Spinal cord (tissue), 10 donors: ENCODE measurements at places on chromosomes 7 and 10.

DNA sequence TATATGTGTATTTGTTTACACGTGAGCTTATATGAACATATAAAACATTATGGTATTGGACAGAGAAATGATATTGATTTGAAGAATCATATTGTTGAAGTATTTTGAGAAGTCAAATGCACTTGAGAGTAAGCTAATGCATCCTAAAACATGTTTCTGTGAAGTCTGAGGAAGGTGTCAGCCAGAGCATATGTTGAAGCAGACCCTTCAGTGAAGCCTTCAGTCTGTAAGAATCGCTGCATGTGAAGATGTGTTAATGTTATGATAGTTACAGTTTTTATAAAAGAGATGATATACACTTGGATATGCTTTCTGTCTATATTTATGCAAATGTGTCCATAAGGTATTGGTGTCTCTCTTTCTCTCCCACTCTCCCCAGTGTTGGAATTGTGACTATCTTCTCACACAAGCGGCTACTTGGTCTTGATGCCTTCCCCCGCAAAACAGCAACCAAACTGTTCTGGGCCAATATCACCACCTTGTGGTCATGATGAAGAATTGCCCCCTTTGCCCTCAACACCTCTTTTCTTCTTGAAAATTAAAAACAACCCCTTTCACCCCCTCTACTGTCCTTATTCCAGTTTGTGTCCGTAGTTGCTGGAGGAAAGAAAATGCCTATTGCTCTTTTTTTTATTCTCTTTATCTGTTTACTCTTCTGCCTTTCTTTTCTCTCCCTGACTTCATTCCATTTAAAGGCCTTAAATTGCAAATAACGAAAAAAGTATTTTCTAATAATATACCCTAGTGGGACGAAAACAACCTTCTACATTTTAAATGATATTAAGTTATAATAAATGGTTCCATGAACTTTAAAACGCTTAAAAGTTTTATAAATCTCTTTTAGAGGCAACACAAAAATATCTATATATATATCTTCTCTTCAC is 64.9 kb downstream of the IKZF1 start:
- DNase-seq: no peak

GRCh38 chr7:82507976-82508677 is 64.5 kb upstream of the CACNA2D1 start:
- DNase-seq: no peak

DNA sequence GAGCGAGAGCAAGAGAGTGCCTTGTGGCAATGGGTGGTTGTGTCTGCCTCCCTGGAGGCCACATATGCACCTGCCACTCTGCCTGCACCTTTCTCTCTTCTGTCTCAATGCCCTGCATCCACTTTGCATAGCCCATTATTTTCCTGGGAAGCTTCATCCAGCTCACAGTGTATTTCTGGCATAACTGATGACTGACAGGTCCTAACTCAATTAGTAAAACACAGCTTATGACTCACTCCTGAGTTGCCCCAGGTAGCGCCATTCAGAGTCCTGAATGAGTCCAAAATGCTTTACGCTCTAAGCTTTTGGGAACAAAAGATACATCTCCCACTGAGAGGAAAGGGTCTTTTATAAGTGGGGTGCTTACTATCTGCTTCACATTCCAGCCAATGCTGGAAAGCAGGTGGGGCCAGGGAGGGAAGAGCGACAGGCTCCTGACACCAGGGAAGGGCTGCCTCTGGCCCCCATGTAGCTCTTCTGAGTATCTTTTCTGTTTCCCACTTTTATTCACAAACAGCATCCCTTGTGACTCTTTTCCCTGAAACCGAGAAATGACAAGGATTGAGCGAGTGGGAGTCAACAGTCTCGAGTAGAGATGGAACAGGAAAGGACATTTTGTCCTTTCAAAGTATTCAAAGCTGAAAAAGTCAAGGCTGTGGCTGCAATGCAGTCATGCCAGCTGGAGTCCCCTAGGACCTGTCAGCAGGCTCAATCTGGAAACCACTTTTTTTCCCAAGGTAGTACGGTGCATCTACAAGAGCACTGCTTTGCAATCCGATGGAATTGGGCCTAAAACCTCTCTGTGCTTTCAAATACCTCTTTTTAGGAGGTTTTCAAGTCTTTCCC is 479.3 kb upstream of the PODXL start:
- DNase-seq: no peak

DNA sequence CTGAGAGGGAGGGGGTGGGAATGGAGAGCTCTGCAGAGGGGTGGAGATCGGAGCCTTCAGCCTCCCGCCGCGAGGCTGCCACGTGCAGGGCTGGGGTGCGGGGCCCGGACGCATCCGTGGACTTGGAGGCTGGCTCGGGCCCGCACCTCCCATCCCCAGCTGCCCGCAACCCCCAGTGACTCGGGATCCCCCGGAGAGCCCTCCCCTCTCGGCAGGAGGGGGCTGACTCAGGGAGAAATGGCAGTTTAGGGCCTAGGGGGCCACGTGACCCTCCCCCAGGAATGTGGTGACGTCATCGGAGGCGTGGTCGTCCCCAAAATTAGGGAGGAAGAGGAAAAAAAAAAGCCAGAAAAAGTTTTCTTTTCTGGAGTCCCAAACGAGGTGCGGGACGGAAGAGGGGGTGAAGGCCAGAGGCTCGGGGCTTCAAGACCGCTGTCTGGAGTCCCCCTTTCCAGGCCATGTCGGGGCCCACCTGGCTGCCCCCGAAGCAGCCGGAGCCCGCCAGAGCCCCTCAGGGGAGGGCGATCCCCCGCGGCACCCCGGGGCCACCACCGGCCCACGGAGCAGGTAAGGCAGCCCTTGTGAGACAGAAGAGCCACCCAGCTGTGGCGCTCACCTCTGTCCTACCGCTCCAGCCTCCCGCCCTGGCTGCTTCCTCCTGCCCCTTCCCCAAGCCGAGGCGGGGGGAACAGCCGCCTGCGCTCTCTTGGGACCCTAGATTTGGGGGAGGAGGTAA is at the start of gene TRIP6:
Gene TRIP6 (plus strand): TSS at position 348 of the 736 bp plus-strand sequence. CDS start 111 bp downstream, at position 459.
- peak; percentile 75 for DNase-seq

GRCh38 chr7:94183289-94183749 is 179.2 kb upstream of the BET1 start:
- DNase-seq: no peak

DNA sequence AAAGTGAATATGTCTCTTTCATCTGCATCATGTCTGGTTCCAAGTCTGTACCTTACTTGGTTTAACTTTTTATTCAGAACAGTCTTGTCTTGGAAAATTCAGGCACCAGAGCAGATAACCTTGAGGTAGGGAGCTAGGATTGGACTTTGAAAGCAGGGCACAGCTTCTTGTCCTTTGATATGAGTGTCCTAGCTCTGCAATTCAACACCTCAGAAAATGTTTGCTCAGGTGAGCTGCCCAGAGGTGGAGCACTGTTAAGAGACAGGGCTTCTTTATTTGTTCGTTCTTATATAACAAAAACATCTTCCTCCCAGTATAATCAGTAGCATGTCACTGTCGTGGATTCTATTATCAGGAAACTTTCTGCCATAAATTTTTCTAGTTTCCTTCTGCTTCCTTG is 118.3 kb downstream of the LRRC4 start:
- no peak for DNase-seq

GRCh38 chr7:71267734-71268469 is 136.0 kb downstream of the GALNT17 start:
- DNase-seq: no peak

GRCh38 chr10:125368146-125368545 is 207.8 kb upstream of the CTBP2 start:
- DNase-seq: no peak

GRCh38 chr7:46126675-46127300 is 205.7 kb upstream of the IGFBP3 start:
- DNase-seq: no peak

DNA sequence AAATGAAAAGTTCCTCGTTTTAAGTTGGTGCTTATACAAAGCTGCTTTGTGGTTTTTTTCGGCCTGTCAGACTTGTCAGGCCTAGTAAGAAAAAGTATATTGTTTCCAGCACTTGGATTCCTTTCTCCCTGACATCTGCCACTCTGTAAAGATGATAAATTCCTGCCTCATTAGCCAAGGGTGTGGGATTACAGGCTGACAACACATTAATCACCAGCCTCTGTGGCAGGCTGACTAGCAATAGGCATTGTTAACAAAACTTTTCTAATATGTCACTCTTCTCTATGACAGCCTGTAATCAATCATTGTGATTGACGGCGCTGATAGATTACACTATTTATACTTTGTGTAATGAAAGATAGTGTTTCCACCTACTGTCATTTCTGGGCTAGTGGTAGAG is 682.5 kb downstream of the LRMDA start:
- DNase-seq: peak; percentile 54

GRCh38 chr10:28604567-28605536 is 71.9 kb downstream of the WAC start:
- no peak for DNase-seq

- no peak for DNase-seq
Observed at GRCh38 chr10:112098682-112099081, 84.9 kb downstream of the GPAM start.

GRCh38 chr10:4067931-4068561 is 283.0 kb upstream of the KLF6 start:
- DNase-seq: no peak

DNA sequence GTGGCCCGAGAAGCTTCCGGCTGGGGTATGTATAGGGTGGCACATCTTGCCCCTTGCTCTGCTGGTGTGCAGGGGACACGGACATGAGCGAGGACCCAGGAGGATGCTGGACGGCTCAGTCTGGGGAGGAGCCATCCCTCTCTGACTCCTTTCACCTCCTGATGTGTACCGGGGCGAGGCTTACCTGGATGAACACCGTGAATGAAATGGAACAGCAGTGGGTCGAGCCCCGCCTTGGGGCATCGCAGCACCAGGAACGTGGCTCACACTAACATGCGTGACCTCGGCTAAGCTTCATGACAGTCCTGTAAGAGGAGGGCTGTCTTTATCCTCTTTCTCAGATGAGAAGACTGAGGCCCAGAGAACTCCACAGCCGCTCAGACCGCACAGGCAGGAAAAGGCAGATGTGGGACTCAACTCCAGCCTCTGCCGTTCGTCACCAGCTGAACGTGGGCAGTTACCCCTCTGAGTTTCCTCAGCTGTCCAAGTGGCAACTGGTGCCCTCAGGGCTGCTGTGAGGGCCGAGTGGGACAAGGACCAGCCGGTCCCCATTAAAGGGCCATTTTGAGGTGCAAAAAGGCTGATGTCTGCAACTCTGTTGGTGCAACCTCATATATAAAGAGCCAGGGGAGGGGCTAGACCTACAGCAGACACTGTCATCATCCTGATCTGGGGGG is 54.5 kb downstream of the INSIG1 start:
- no peak for DNase-seq

DNA sequence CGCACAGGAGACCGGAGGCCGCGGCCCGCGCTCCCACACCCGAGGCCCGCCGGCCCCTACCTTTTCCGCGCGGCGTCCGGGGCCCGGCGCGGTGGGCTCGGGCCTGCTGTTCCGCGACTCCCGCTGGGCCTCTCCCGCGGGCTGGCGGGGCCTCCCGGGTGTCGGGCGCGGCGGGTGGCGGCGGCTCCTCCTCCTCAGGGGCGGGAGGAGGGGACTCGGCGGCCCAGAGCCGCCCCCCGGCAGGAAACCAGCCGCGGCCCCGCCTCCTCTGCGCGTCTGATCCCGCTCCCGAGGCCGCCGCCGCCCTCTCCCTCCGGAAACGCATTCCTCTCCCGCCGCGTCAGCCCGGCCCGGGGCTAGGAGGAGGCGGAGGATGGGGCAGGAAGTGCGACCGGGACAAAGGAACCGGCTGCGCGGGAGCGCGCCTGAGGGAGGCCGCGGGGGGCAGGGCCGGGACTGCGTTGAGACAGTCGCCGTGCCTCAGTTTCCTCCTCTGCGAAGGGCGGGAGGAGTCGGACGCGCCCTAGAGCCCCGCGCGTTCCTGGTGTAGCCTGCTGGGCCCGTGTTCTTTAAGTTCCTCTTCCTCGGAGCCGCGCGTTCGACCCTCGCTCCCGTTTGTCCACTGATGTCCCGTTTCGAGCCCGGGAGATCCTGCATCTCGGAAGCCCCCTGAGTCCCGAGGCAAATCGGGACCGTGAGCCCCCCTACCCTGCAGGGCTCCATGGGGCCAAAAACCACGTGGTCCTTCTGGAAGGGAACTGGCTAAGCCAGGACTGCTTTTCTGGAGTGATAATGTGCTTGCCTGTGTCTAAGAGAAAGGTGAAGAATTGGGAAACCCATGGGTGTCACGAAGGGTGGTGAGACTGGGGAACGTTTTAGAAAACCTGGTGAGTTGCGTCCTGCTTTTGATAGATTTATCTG is at the start of gene ITGB1:
Gene ITGB1 (minus strand): TSS at position 146 of the 921 bp plus-strand sequence. CDS start 22,672 bp downstream, outside the sequence.
- peak; percentile 98 for DNase-seq

DNA sequence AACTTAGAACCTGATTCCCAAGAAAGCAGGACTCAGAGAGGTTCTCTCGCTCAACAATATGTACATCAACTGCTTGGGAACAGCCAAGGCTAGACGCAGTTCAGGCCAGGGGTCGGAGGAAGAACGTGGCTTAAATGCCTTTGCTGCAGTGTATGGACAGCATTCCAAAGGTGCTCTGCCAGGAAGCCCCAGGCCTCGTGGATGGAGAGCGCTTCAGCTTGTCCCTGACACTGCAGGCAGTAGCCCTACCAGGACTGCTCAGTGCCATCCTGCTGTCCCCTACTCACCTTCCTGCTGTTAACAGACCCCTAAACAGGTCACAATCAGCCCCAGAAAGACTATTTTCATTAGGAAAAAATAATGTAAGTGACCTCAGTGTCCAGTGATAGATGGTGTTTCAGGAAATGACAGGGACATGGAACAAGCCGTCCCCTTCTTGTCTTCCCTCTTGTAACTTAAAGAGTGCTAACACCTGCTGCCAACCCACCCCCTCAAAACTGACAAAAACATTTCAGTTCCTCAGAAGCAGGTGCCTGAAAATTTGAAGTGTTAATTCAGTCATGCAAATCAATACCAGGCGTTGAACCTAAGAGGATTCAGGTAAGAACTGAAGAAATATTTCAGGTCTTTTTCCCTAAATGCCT is 16.5 kb downstream of the CREB3L2 start:
- no peak for DNase-seq

DNA sequence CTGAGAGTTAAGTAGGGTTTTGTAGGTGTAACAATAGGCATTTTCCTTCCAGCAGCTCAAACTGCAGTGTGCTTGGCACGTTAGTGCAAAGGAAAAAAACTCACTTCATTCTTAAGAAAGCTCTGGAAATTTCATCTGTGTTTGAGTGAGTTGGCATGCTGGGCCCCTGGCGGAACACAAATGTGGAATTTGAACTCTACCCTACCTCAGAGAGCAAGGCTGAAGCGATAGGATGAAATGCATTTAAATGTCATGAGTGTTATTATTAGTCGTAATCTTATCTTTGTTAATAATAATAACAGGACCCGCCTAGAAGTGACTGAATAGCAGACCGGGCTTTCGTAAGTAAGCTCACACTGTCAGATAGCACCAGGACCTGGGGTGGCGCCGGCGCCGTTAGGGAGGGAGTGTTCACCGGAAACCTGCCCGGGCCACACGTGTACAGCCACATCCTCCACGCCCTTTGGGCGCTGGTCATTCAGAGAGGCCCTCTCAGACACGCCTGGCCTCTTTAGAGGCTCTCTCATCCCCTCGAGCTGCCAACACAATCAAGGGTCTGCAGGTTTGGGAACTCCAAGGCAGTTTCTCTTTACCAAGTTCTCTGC is 63.5 kb downstream of the GRK5 start:
- no peak for DNase-seq

- DNase-seq: no peak
Observed at GRCh38 chr7:71787513-71787912, 624.6 kb downstream of the CALN1 start.

GRCh38 chr7:155836216-155837125 is 24.2 kb upstream of the SHH start:
- DNase-seq: no peak

- DNase-seq: no peak
Observed at GRCh38 chr7:74173491-74173865, 678 bp upstream of the EIF4H start.
